Stimulated activated naive CD8-positive, alpha-beta T cell treated with anti-CD3 and anti-CD28 coated beads, Interleukin-15, Interleukin-2, amounts not matched to agents 100 U/mL and 50 U/mL, for 24 hours (primary cell): ENCODE measurements at places on chromosomes 7 and 10.

- DNase-seq = no peak
Measured at GRCh38 chr10:130014263-130015074, 50.4 kb upstream of the EBF3 start.

- DNase-seq = no peak
Measured at GRCh38 chr7:77281780-77282478, 82.3 kb upstream of the FGL2 start.

DNA sequence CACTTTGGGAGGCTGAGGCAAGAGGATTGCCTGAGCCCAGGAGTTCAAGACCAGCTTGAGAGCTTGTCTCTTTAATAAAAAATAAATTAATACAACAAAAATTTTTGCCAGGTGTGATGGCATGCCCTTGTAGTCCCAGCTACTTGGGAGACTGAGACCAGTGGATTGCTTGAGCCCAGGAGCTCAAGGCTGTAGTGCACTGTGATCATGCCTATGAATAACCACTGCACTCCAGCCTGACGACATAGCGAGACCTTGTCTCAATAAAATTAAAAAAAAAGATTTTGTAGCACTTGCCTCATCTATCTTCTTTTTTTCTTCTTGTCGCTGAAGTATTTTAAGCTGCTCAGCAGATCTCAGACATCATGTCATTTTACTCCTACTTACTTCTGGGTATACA lies 26.3 kb downstream of the CREM start:
- DNase-seq = no peak

- no peak for DNase-seq
Measured at GRCh38 chr10:72278668-72279393, 5.1 kb downstream of the DDIT4 start.

GRCh38 chr7:43761938-43762692 lies 3.6 kb downstream of the BLVRA start:
- no peak for DNase-seq

- DNase-seq = no peak
Measured at GRCh38 chr10:29257784-29258135, 31.1 kb upstream of the LYZL1 start.

GRCh38 chr10:104299031-104299904 lies 30.3 kb downstream of the GSTO2 start:
- DNase-seq = no peak

GRCh38 chr10:55374917-55375316 lies 573.9 kb upstream of the PCDH15 start:
- no peak for DNase-seq

DNA sequence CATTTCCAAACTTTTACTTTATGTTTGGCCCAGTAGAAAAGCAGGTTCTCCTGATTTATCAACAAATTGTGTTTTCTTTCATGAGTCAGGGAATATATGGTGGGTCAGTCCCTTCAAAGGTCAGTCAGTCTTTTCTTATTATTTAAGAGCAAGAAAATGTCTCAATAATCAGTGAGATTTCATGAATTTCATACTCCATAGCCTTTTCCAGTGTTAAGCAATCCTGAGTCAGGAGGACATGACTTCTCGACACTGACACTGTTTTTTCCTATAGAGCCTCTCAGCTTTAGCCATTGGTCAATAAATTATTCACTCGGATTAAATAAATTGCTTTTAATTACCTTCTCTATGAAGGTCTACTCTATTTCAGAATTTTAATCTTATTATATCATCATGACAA lies 334.5 kb downstream of the SORCS1 start:
- no peak for DNase-seq

DNA sequence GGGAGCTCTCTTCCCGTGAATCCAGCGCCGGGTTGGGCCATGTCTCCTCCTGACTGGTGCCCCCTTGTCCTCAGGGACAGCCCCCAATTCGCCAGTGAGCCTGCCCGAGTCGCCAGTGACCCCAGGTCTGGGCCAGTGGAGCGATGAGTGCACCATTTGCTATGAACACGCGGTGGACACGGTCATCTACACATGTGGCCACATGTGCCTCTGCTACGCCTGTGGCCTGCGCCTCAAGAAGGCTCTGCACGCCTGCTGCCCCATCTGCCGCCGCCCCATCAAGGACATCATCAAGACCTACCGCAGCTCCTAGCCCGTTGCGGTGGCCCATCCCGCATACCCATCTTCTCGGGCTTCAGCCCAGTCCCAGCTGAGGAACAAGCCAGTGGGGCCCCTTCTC lies 96.6 kb downstream of the NEURL1 start:
- DNase-seq = no peak

- no peak for DNase-seq
Measured at GRCh38 chr10:76044751-76045150, 613.3 kb downstream of the LRMDA start.

- DNase-seq = no peak
Measured at GRCh38 chr7:142654398-142654797, 94.9 kb upstream of the PRSS1 start.

- DNase-seq = no peak
Measured at GRCh38 chr10:121237718-121238117, 360.5 kb downstream of the FGFR2 start.

DNA sequence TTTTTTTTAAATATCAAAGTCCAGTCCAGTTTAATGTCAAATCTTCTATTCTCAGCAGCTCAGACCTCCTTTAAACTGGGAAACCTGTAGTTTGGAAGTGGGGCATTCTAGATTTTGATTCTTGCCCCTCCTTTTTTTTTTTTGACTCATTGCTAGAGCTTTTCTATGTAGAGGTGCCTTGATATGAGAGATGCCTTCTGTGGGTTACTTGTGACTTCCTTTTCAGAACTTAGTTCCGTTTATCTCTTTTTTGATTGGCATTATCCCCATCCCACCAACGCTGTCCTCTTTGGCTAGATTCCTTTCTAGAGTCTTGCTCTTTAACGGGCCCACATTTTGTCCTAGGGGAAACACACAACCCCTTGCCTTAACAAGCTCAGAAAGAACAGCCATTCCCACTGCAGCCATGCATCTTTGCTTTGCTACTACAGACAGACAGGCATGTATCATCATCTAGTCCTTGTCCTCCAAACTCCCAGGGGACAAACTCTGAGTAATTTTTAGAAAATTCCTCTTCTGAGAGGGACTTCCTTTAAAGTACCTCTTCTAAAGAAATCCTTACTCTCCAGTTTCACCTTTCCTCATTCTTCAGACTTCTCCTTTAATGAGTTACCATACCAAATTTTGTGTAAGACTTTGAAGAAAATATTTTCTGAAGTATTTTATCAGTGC lies 153.6 kb downstream of the PHF14 start:
- DNase-seq = no peak

- DNase-seq = no peak
Measured at GRCh38 chr10:102421757-102422512, 1.3 kb downstream of the FBXL15 start.

DNA sequence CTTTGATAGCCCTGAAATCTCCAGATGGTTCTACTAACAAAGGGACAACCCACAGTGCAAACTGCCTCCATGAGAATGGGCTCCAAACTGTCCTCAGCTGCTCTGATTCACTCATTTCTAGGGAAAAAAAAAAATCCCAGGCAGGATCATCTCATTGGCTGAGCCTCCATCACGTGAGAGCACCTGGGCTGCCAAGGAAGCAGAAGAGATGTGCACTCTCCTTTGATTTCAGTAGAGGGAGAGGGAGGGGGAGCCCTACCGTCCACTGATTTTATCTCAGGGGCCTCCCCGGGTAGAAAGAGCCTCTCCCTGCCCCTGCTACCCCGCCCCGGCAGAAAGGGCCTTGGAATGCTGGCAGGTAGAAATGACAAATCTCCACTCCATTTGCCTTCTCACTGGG lies 725.4 kb downstream of the PHTF2 start:
- DNase-seq = no peak

GRCh38 chr10:69712342-69712741 lies 82.3 kb downstream of the FAM241B start:
- DNase-seq = no peak

GRCh38 chr7:134639683-134640279 lies 6.9 kb upstream of the BPGM start:
- DNase-seq = no peak

DNA sequence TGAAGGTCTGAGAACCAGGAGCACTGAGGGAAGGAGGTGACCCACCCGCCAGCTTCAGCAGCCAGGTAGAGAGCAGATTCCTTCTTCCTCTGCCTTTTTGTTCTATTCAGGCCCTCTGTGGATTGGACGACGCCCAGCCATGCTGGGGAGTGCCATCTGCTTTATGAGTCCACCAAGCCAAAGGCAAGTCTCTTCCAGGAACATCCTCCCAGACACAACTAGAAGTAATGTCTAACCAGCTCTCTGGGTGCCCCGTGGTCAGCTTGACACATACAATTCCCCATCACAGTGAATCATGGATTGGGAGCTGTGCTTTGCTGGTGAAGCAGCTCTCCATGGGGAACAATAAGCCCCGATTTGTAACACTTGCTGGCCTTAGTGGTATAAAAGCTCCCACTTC lies 125.2 kb downstream of the CCDC3 start:
- no peak for DNase-seq

DNA sequence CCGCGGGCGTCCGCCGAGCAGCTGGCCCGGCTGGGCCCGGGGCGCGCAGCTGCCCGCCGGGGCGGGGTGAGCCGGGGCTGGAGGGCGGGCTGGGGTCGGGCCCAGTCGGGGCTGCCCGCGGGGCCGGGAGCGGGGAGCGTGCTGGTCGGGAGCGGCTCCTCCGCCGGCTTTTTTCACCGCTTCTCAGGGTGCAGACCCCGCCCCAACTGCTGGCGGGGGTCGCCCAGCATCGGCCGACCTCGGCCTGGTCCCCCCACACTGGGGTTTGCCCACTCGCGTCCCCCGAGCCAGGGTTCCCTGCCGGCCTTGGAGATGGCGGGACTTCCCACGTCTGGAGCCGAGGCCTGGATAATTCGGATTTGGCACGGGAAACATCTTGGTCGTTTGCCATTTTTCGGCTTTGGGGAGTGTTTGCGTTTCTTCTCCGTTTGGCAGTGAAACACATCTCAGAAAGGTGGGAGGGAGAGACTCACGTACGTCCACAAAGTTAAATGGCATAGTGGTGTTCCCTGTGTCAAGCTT lies 432 bp downstream of the TMEM248 start:
- peak; percentile 19 for DNase-seq

DNA sequence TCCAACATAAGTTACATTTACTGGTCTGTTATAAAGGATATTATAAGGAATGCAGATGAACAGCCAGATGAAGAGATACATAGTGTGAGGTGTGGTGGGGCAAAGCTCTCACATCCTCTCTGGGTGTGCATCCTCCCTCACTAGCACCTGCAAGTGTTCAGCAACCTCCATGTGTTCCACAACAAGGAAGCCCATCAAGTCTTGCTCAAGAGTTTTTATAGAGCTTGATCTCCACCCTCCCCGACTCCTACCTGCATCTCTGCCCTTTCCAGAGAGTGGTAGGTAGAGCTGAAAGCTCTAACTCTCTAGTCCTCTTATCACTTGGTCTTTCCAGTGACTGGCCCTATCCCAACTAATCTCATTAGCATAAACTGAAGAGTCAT lies 12.5 kb upstream of the GHITM start:
- no peak for DNase-seq

- no peak for DNase-seq
Measured at GRCh38 chr10:87860156-87860795, 3.1 kb downstream of the KLLN start.

DNA sequence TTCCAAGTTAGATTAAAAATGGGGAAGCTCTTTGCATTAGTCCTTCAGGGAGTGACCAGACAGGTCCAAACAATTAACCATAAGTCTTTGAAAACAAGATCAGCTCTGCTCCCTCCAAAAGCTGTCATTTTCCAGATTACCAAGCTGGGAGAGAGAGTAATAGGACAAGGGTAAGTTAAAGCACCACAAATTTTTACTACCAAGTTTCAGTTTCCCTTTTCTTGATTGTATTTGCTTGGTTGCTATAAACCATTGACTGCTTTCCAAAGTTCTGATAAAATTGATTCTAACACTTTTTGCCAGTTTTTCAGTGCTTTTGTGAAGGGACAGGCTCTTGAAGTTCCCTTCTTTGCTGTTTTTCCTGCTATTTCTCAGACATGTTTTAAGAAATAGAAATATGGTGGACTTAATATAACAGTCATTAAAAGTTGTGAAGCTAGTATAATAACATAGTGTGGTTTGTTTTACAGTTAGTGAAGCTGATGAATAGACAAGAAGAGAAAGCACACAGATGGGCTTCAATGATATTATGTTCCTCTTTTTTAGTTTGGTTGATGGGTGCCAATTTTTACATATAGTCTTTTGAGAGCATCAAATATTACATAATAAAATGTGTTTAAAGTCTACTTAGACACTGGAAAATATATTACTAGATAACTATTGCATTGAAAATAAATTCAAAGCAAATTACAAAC lies 40.0 kb upstream of the ZNF365 start:
- DNase-seq = no peak

DNA sequence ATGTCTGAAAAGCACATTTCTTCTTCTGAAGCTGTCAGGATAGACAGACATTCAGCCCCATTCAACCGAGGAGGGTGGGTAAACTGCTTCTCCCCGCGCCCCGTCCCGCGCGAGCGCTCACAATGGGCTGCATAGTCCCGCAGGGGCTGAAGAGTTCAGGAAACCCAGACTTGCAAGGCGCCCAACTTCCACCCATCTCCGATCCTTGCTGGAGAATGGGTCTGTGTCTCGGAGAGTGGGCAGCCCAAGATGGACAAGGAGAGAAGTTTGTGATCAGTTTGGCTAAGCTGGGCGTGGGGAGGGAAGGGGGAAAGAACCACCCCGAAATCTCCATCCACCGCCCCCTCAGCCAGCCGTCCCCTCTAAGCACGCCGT lies 686 bp downstream of the AASS start:
- DNase-seq = peak; percentile 4

- no peak for DNase-seq
Measured at GRCh38 chr7:2738766-2739549, 51.0 kb downstream of the AMZ1 start.

DNA sequence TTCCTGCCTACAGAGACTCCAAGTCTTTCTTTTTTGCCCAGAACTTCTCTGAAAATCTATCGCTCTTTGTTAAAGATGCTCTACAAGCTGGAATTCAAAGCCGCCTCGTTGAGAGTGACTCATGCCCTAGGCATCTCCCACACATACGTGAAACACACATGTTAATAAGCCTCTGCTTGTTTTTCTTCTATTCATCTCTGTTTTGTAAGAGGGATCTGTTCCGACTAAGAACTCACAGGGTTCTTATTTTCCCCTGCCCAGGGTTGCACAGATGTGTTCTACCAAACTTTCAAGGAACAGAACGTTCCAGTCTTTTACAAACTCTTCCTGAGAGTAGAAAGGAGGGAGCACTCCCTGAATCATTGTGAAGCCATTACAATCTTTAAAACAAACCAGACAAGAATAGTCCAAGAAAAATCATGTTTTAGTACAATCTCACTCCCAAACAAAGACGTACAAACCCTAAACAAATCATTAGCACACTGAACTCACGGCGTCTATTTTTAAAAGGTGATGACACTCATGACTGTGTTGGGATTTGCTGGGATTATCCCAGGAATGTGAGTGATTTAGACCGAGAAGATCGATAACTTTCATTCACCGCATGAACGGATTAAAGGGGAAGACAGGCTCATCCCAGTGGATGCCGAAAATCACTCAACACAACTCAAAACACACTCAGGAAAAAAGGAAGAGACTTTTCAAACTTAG lies 55.3 kb upstream of the INPP5A start:
- DNase-seq = no peak

GRCh38 chr10:60310740-60311139 lies 78.9 kb downstream of the ANK3 start:
- DNase-seq = no peak

GRCh38 chr7:121433775-121434174 lies 37.7 kb upstream of the FAM3C start:
- DNase-seq = no peak

- peak; percentile 37 for DNase-seq
Measured at GRCh38 chr7:23469150-23469960, 936 bp downstream of the IGF2BP3 start.
